ENCODE measurements at places on chromosomes 7 and 10.

DNA sequence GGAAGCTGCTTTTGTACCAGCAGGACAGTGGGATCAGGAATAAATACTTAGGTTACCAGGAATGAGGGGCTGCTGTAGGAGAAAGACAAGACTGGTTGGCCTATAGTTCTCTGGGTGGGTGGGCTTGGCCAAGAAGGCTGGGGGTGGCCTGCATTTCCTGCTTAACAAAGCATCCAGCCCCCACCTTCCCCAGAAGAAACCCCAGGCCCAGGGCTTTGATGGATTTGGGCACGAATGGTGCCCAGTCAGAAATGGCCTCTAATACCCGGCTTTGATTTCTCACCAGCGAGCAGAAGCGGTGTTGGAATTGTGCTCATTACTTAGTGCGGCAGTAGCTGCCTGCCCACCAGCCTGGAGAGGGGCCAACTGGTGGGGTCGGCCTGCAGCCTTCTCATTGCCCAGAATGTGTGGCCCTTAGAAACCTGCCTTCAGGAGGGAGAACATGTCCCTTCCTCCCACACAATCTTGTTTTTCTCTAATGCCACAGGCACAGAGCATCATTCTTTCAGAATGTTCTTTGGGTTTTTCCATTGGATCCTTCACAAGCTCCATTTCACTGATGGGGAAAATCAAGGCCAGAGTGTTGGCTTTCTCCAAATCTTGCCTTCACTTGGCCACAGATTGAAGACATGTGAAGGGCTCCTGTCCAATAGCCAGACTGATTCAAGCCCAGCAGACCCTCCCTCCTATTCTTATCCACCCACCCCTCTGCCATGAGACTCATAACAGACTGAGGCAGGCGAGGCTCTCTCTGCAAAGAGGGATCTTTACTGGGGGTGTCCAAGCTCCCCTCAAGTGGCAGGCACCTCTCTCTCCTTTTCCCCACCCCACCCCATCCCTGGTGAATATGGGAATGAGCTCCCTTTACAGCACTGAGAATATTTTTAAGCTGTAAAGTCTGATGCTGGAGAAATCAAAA, 2.5 kb downstream of the UNC5B start:
- DNase-seq, result no peak

DNA sequence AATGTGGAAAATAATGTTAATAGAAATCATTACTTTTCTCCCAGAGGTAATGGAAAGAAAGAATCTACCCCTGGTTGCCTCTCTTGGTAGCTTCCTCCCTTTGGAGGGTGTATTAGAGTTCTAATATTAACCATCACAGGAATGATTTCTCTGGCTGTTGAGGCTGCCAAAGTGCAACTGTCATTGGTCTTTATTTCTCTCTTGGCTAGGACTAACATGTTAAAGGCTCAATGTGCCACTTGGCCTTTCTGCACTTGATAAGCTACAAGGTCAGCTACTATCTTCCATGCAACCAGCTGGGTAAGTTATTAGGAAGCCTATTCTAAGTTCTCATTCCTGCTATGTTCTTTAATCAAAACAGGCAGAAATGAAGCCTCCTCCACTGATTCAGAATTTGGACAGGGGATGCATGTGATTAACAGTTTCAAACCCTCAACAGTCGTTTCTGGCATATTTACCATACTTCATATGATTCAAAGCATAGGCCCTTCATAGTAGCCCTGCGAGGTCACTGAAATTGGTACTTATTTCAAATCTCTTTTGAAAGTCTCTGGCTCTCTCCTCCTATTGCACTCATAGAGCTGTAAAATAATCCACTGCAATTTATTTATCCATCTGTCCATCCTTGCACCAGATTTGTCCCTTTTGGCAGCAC, 645.0 kb downstream of the SORCS1 start:
- no peak for DNase-seq

DNA sequence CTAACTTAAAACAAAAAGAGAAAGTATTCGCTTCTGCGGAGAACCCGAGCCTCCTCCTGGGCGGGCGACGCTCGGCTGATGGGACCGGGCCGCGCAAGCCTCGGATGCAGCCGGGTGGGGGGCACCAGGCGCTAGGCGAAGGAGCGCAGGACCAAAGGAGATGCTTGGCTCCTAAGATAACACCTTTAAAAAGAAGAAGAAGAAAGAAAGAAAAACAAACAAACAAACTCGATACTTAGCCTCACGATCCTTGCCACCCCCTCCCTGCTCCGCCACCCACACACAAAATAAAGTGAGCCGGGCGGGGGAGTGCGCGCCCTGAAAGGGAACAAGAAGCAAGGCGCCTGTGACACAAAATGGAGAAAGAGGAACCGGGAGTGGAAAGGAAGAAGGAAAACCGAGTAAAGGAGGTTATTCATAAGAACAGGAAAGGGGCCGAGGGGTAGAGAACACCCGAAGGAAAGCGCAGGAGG, 34.0 kb upstream of the EBLN1 start:
- peak; percentile 63 for DNase-seq

- DNase-seq, result no peak
These were observed 334.8 kb upstream of the GALNT17 start for GRCh38 chr7:70797109-70797514.

- no peak for DNase-seq
These were observed 537.8 kb upstream of the AUTS2 start for GRCh38 chr7:69060516-69060915.

DNA sequence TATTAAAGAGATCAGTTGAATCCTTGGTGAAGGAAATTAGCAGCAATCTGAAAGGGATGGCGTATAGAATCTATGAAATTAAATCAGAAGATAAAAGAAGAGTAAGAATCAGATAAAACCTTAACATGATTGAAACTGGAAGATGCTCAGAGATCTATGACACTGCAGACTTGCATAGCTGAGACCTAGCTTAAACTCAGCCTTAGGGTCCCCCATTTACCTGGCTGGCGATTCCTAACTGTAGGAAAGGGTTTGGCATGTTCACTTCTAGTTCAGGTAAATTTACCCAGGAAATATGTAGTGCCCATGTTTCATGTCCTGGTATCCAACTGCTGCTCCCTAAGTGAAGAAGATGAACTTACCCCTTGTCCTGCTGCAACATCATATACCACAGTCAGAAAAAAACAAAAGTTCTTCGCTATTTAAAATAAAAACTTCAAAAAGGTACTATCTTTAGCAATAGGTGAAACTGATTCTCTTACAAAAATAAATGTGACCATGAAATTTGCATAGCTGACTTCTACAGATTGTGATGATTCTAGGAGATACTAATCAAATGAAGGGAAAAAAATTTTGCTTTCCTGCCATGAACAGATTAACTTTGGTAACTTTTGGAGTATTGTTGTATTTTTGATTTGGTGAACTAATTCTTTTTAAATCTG, 47.8 kb upstream of the TMEM243 start:
- DNase-seq, result no peak

- DNase-seq, result no peak
These were observed 190.9 kb downstream of the RNLS start for GRCh38 chr10:88392222-88392621.

- DNase-seq, result no peak
These were observed 48.2 kb upstream of the ODAD2 start for GRCh38 chr10:28047061-28047460.

- DNase-seq, result no peak
These were observed 312.5 kb upstream of the CHRM2 start for GRCh38 chr7:136555933-136556332.

GRCh38 chr10:90964781-90965465, 44.0 kb upstream of the ANKRD1 start:
- no peak for DNase-seq

- no peak for DNase-seq
These were observed 72.0 kb downstream of the GRID1 start for GRCh38 chr10:86294346-86295265.

GRCh38 chr7:139842401-139843210, 13.5 kb downstream of the TBXAS1 start:
- no peak for DNase-seq

GRCh38 chr10:49116509-49117375, 1.4 kb upstream of the VSTM4 start:
- no peak for DNase-seq

GRCh38 chr10:25641595-25641994, 292.4 kb upstream of the MYO3A start:
- DNase-seq, result no peak

DNA sequence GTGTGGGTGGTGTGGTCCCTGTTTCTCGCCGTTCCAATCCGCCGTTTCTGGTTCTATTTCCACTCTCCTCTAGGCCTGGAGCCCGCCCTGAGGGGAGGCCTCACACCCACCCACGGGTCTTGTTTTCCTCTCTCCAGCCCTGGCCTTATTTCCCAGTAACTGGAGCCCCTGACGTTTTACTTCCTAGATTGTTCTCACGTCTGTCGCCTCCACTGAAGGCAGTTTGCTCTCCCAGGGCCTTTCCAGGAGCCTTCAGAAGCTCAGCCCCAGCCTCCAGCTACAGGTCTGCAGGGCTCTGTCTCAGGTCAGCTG, 30.6 kb downstream of the CFAP46 start:
- no peak for DNase-seq

GRCh38 chr10:86644794-86645445, 9.4 kb upstream of the OPN4 start:
- DNase-seq, result no peak

DNA sequence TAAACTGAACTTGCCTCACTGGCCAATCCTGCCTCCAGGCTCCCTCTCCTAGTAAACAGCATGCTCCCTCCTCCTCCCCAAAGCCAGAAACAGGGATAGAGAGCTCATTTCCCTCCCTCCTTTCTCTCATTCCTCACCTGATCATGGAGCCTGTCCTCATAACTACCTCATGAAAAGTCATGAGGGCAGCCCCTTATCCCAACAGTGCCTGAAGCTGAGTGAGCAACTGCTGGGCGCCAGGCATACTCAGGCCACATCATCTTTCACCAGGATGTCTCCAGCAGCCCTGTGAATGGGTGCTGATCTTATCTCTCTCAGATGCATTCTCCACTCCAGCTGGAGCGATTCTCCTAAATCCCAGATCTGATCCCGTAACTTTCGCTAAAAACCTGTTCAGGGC, 307.2 kb downstream of the PRPF18 start:
- no peak for DNase-seq

- no peak for DNase-seq
These were observed 7.3 kb upstream of the ASB4 start for GRCh38 chr7:95478272-95479037.

DNA sequence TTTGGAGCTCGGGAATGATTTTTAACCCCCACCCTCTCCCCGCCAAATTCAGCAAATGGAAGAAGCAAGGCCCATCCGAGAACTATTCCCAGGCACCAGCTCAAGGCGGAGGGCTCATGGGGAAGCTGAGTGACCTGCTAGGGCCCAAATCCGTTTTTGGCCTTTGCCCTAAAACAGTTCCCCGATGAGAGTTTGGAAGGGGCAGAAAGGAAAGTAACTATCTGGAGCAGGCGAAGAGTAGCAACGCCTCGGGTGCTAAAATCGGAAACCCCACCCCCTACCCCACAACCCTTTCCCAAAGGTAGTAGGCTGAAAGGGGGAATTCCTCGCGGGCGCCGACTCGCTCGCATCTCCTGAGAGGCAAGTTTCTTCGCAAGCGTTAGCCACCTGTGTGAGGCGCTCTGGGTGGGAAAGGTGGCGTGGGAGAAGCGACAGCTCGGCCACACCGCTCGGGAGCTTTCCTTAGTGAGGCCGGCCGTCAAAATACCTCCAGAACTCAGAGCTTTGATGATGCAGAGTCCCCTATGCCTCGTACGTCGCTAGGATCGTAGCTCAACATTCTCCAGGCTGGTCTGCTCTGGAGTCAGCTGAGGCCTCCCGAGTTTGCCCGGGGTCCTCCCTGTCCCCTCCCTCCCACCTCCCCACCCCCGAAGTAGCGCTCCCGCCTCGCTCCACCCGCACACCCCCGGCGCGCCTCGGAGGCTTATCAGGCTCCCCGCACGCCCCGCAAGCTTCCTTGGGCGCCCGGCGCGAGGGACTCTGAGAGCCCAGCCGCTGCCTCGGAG, 642 bp upstream of the PRKG1 start:
- DNase-seq, result no peak

- DNase-seq, result no peak
These were observed 440.8 kb downstream of the HTR7 start for GRCh38 chr10:90417029-90417428.

DNA sequence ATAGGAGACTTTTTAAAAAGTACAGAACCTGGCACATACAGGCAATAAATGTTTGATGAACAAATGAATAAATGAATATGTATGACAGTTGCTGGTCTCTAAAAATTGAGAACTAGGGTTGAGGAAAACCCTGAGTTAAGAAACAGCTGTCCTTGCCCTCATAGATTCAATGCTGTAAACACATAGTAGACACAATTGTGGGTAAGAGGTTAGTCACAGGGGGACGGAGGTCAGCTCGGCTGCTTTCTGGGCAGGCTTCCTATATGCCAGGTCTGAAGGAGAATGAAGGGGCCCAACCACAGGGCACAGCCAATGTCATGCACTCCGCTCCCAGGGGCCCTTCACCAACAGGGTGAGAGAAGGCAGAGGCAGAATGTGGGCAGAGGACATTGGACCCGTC, 143.3 kb upstream of the RSU1 start:
- DNase-seq, result no peak

- DNase-seq, result no peak
These were observed 127.2 kb upstream of the SP4 start for GRCh38 chr7:21300692-21301091.

Data from stimulated activated CD8-positive, alpha-beta memory T cell treated with anti-CD3 and anti-CD28 coated beads, Interleukin-15, amount 100 ng/mL, for 4 hours (primary cell).